Stimulated activated CD4-positive, alpha-beta T cell treated with anti-CD3 and anti-CD28 coated beads, Interleukin-2, amount 100 ng/mL, for 24 hours (primary cell): ENCODE measurements at places on chromosomes 3 and 15.

DNA sequence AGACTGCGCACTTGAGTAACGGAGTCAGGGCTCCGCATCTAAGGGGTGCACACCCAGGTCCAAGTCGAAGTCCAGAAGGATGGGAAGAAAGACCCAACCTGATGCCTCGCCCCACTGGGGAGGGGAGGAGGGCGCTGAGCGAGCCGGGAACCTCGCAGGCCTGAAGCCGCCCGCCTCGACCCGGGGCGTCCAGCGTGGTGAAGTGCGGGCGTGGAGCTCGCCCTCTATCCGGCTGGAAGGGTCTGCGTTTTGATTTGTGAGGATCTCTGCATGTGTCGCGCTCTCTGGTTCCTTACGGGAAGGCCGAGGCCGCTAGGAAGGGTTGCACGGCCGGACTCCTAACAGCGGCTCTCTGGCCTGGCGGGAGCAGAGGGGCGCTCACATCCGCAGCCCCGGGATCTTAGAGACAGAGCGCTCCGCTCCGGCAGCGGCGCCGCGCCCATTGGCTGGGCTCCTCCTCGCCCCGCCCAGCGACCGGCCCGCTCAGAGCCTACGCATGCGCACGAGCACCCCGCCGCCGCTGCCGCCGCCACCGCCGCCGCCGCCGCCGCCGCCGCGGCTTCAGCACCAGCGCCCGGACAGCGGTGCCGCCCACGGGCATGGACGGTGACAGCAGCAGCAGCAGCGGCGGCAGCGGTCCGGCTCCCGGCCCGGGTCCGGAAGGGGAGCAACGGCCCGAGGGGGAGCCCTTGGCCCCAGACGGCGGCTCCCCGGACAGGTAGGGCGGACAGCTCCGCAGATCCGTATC lies at the start of gene DISP2:
Gene DISP2 (plus strand): TSS at position 497 of the 748 bp plus-strand sequence. CDS start 103 bp downstream, at position 600.
- DNase-seq: peak; percentile 91

- no peak for DNase-seq
Measured at GRCh38 chr3:414063-414462, 217.5 kb downstream of the CHL1 start.

DNA sequence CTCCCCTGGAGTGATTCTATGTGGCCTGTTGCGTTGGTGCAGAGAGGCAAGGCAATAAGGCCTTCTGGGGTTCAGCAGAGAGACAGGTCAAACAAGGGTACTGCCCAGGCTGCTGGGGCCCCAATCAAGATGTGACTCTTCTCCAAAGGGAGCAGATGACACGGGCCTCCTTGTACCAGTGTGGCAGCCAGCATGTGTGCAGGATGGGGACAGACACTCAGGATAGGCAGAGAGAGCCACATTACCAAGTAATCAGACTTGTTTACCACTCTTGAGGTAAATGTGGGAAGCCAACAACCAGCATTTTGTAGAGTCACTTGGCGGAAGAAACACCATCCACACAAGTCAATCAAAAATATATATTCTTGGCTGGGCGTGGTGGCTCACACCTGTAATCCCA lies 95.3 kb upstream of the DLG1 start:
- DNase-seq: no peak

DNA sequence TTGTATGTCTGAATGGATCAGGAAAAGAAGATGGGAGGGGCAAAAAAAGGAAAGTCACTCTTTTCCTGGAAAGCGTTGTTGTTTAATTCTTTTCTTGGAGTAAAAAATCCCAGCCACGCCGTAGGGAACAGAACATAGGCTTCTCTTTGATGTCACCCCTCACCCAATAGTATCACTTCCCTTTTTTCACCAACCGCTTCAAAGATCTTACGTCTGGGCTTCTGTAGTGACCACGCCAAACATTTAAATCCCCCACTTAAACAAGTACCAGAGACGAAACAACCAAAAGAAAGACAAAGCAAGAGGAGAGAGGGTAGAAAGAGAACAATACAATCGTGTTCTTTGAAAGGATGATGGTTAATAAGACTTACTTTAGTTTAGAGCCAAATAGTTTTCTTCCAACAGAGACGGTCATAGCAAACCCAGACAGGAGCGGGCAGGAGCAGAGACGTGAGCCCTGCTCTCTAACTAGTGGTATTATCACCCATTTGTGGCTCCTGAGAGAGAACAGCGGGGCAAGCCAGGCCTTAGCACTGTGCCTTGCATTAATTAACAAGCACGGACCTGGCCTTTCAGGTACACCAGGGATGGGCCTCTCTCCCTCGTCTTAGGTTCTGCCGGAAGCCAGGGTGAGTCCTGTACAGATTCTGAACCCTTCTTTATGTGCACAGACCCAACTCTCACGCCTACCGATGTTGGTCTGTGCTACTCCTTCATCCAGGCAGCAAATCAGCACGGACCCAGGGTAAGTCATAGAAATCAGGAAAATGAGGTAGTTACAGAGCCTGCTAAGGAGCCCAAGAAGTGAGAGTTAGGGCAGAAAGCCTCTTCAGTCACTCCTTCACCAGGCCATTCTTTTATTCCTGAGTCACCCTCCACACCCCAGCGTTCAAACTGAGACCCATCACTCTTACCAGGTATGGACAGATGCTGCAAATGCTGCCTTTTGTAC lies 28.2 kb upstream of the BCL6 start:
- DNase-seq: no peak

DNA sequence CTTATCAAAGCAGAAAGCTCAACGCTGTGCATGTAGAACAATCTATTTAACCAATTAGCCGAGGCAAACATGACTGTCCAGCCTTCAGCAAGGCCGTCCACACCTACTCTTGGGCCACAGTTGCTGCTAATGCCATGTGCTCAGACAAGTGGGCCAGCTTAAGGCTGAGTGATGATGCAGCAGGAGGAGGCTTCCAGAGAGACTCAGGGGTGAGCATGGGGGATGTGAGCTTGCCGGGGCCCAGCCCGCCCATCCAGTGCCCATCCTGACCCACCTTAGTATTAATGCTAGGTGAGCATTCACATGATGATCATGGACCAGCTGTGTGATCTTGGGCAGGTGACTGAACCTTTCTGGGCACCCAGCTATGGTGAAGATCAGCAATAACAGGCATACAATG lies 150.1 kb downstream of the TPRA1 start:
- no peak for DNase-seq

- DNase-seq: no peak
Measured at GRCh38 chr3:192273697-192274010, 453.7 kb downstream of the FGF12 start.

- DNase-seq: no peak
Measured at GRCh38 chr3:176581589-176581988, 615.7 kb downstream of the TBL1XR1 start.

- no peak for DNase-seq
Measured at GRCh38 chr3:157201648-157202278, 41.8 kb upstream of the CCNL1 start.
